ENCODE measurements at places on chromosomes 5 and 9. TPM values are rescaled to one million over a fixed set of nuclear protein-coding genes. Genes with fewer than 3 reads are reported as not detected.

The ANKRA2 gene
- total RNA-seq, result 14.9 TPM

The LCN9 gene
- not detected for total RNA-seq

The STPG3 gene
- total RNA-seq, result not detected

The SPATA6L gene
- total RNA-seq, result 2.0 TPM

The ADAMTSL1 gene
- 0.07 TPM for total RNA-seq

The CCDC180 gene
- 0.86 TPM for total RNA-seq

The ALDH1A1 gene
- 4,899 TPM for total RNA-seq

The RGS7BP gene
- not detected for total RNA-seq

The DMRTA1 gene
- total RNA-seq, result 1.0 TPM

The TSPAN17 gene
- 64.8 TPM for total RNA-seq

Measured in A549 treated with CpdA at 1 μM for 4 hours (cell line).